CD4-positive, alpha-beta memory T cell (primary cell): ENCODE measurements at places on chromosomes 11 and 22.
A peak's percentile ranks its signal among the peaks of the same experiment; 100 is the strongest.

DNA sequence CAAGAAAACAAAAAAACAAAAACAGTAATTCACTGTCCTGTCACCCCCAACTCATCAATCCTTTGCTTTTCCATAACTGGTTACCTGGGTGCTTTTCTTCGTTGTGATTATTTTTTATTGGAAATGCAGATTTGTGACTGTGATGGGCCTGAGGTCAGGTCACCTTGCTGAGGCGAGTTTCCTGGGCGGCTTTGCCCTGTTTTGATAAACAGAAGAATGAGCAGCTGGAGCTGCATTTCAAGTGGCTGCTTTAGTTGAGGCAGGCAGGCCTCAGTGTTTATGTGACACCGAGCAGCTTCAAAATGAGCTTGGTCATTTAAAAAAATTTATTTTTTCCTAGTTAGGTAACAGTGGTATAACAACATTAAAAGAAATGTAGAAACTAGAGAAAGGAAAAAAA is 22.2 kb downstream of the PTPRJ start:
- peak; percentile 41 for DNase-seq

DNA sequence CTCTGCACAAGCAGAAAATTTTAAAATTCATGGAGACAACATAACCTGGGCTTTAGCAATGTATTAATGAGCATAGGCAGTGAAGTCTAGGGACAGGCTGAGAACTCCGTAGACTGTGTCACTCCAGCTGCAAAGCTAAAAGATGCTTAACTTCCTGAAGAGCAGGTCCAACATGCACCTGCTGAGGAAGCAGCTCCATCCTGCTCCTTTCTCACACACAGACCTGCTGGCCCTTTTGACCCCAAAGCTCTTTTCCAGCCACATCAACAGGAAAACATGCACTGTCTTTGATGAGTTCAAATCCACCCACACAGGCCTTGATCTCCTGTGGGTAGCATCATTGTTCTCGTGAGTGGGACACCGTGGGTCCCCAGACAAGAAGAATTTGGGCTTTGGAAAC is 36.0 kb downstream of the SYN3 start:
- DNase-seq, result no peak

- DNase-seq, result no peak
Measured at GRCh38 chr11:80448709-80449108, 1007.9 kb upstream of the TENM4 start.

GRCh38 chr11:44993971-44994704 is 43.5 kb upstream of the TP53I11 start:
- DNase-seq, result no peak

DNA sequence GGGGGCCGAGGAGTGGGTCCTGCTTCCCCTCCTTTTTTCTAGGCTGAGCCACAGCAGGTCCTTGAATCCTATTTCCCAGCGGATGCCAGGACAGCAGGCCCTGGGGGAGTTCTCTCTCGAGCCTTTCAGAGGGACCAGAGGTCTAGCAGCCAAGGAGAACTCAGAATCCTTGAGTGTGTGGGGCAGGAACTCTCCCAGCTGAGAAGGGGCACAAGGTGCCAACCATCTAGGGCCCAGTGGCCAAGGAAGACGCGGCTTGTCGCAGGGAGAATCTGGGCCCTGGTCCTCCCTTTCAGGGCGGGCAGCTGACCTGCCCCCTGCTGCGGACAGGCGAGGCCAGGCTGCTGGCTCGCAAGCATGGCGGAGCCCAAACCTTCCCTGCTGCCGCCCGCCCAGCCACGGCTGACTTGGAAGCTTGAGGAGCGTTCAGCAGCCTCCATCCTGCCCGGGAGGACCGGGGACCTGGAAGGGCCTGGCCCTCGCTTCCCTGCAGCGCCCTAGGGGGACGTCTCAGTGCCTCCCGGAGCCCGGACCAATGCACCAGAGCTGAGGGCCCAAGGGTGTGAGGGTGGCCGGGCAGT is 972 bp upstream of the TSSC4 start:
- DNase-seq, result no peak

GRCh38 chr22:31276426-31277167 is 15.7 kb downstream of the PIK3IP1 start:
- no peak for DNase-seq

GRCh38 chr11:45052361-45052760 is 94.1 kb upstream of the PRDM11 start:
- no peak for DNase-seq
